ENCODE measurements at places on chromosomes 2 and 18.

DNA sequence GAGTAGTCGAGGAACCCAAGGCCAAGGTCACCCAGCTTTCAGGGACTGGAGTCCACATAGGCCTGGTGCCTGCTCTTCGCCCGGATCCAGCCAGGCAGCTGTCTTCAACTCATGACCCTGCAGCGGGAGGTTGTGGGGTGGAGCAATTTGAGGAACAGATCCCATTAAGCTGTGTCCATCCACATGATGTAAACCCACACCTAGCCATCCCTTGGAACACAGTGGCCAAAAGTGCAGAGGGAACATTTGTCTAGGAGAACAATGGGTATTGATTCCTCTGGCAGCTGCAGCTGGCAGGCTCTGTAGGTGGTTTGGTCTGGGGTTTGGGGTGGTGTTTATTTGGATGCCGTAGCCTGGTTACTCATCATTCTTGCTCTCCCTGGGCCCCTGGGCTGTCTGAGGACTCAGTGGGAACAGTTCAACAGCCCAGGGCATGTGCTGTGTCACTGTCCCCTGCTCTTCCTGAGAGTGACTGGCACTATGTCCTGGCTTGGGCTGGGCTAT is 99.4 kb downstream of the TFCP2L1 start:
- DNase-seq: no peak

GRCh38 chr18:9494778-9495331 is 19.5 kb downstream of the RALBP1 start:
- DNase-seq: no peak

DNA sequence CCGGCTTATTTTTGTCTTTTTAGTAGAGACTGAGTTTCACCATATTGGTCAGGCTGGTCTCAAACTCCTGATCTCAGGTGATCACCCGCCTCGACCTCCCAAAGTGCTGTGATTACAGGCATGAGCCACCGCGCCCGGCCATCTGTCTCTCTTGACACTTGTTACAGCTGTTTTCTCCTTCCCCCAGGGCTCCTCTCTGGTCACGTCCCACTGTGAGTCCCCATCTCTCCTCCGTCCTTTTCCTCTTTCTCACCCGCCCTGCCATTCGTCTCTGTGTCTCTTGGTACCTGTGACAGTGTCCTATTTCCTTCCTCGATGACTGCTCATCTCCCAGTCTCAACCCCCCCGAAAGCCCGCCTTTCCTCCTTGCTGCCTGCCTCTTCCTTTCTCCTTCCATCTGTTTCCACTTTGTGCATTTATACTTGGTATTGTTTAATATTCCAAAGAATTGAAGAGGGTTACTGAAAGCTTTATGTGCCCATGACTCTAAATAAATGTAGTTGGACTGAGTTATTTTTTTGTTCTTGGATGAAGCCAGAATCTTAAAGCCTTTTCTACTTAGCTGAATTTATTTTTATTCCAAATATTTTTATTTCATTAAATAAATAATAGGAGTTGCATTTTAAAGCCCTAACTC is 241.5 kb downstream of the SH3RF3 start:
- DNase-seq: no peak

- DNase-seq: peak; percentile 46
Observed at GRCh38 chr18:13273800-13274199, 55.2 kb downstream of the LDLRAD4 start.

DNA sequence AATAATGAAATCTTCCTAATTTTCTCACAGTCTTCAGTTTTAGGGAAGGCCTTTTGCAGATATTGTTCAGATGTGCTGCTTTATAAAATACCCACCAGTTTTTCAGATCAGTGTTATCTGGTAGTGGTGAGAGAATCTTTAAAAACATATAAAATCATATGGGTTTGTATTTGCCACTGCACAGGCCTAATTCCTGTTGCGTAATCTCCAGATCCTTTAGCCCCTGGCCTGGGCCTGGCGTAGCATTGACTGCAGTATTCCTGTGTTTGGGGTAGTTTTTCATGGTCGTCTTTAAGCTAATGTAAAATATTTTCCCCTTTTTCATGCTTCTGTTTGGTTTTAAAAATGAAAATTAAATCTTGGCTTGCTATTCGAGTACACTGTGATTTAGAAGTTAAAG is 43.2 kb downstream of the TSHZ1 start:
- DNase-seq: no peak

DNA sequence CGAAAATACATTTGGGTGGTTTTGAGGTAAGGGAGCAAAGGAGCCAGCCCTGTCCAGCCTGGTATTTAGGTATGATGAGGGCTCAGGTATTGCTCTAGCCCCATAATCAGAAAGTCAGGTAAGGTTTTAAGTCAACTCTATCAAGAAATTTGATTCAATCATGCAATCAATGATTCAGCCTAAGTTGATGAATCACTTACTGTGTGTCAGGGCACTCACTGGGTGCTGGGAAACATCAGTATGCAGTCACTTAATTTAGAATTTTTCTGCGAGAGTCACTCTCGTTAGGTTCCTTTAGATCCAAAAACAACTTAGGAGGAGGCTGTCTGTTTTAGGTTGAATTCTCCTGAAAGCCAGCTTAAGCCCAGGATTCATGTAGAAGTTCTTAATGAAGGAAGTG is 17.7 kb upstream of the SERPINB2 start:
- DNase-seq: no peak
